ENCODE measurements at places on chromosomes 4 and X.
A peak's percentile ranks its signal among the peaks of the same experiment; 100 is the strongest.

DNA sequence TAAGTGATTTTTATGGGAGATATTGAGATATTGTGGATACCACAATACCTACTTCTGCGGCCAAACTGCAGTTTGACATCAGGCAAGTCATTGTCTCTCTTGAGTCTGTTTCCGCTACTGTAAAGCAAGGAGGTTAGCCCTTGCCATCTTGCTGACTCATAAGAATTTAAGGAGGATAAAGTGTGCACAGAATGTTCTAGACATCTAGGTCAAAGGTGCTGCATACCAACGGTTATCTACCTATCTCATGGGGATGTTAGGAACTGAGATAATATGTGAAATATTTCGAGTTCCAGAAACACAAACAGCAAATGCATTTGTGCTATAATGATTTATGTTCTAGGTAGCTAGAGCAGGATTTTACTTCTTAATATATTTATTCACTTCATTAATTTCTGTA lies 211.5 kb upstream of the NR3C2 start:
- DNase-seq, result no peak

- no peak for DNase-seq
Observed at GRCh38 chr4:180153587-180153986, 2089.6 kb upstream of the TENM3 start.

- peak; percentile 36 for DNase-seq
Observed at GRCh38 chr4:37892641-37893040, 1.8 kb downstream of the TBC1D1 start.

DNA sequence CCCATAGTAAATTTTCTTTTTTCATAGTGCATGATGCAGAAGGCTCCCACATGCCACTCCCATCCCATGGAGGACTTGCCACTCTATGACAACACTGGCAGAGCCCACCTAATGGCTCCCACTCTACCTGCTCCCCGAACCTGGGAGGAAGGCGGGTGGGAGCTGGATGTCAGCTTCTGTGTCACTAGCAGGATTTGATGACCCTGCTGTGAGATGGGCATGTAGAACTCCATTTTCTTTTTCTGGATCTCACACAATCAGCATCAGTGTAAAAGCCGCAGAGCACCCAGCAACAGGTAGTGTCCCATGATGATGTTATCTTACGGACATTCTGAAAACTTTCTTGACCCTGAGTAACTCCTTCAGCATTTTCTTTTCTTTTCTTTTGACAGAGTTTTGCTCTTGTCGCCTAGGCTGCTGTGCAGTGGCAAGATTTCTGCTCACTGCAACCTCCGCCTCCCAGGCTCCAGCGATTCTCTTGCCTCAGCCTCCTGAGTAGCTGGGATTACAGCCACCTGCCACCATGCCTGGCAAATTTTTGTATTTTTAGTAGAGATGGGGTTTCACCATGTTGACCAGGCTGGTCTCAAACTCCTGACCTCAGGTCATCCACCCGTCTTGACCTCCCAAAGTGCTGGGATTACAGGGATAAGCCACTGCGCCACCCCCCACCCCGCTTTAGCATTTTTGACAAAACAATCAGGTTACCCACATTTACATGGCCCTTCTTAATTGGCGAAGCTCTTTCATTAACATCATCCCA lies 15.0 kb upstream of the ADH1A start:
- DNase-seq, result no peak

DNA sequence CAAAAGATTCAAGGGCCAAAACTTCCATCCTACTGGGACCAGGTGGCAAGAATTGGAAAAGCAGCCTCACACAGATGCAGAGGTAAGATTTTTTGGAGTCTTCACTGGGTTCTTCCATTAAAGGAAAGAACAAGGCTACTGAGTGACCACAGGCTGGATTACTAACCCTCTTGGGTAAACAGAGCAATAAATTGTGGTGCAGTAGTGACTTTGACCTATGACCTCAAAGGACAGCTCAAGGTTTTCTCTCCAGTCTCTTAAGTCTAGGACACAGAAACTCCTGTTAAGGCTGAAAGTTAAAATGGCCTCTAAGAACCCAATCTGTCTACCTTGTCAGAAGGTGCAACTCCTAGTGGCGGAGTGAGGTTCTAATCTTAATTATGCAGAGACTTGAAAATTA lies 464.9 kb downstream of the SMARCA1 start:
- no peak for DNase-seq

GRCh38 chr4:5381961-5382441 lies 326.4 kb downstream of the EVC2 start:
- no peak for DNase-seq

- no peak for DNase-seq
Observed at GRCh38 chr4:123256901-123257300, 139.7 kb upstream of the SPRY1 start.
